Left ventricle myocardium inferior (tissue), 1 donor: ENCODE measurements at places on chromosomes 12 and 14.

GRCh38 chr14:54175298-54175942, 218.8 kb upstream of the BMP4 start:
- no peak for DNase-seq

DNA sequence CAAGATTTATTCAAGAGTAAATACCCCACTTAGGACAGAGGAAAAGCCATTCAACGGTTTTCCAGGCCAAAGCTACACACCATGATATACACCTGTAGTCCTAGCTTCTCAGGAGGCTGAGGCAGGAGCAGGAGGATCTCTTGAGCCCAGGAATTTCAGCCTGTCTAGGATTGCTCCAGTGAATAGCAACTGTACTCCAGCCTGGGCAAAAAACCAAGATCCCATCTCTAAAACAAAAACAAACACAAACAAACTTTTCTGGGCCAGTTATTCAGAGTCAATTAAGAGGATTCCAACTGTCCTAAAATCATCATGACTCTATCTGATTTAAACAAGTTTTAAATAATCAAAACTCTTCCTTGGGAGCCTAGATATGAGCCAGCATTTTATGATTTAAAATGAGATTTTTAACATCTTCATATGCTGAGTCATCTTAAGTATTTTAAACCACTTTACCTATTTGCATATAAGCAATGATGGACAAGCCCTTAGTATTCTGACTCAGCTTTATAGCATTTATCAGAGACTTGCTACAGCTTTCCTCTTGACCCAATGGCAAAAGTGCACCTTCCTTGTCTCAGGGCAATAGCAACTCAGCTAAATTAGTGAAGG, 77.1 kb downstream of the KCNMB4 start:
- DNase-seq: no peak

GRCh38 chr12:76391461-76391860, 43.2 kb upstream of the BBS10 start:
- no peak for DNase-seq

DNA sequence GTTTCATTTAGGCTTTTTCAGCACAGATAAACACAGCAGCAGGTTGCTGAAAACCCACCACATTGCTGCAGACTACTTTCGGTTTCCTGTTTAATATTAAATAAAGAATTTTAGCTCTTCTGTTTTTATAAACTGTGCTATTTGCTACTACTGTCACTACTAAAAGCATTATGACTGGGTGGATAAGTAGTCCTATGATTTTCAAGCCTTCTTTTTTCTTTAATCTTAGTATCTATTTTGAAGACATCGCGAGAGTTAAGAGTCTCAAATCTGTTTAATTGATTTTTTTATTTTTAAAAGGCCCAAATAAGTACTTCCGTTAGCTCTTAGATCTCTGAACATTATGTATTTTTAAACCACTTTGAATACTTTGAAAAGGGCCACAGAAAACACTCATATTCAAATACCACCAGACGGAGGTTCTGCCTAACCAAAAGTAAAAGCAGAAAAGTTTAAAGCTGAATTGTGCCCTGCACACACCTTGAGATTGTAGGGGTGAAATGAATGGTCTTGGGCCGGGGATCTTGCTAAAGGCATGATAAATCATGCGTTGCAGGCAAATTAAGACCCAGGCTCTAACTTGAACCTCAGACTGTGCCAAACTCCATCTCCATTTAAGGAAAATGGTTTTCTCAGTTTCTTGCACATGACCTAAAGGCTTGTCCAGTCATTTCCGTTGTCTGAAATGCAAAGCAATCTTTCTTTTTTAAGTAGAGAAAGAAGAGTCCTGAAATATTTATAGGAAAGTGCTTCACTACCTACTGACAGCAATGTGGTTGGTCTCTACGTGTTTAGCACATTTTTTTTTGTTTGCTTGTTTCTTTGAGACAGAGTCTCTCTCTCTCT, 13.6 kb upstream of the FOXN3 start:
- no peak for DNase-seq

DNA sequence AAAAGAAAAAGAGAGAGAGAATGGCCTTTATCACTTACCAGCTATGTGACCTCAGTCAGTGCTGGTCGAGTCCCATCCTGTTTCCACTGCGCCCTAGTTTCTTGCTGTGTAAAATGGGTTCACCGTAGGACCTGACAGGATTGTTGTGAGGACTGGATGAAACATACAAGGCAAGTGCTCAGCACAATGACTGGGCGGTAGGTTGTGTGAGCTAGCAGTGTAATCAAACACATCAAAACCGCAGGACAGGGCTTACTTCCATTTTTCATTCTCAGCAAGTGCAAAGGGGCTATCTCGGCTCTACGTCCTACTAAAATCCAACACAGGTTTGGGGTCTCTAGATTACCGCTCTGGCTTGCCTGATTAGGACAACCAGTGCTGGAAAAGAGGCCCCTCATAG, 36.4 kb upstream of the ATXN2 start:
- DNase-seq: no peak

- no peak for DNase-seq
These were observed 7.3 kb downstream of the SLC25A47 start for GRCh38 chr14:100330388-100330931.

- DNase-seq: no peak
These were observed 1.4 kb upstream of the RDH11 start for GRCh38 chr14:67697006-67697405.

- DNase-seq: no peak
These were observed 117.9 kb upstream of the SFSWAP start for GRCh38 chr12:131592972-131593371.

DNA sequence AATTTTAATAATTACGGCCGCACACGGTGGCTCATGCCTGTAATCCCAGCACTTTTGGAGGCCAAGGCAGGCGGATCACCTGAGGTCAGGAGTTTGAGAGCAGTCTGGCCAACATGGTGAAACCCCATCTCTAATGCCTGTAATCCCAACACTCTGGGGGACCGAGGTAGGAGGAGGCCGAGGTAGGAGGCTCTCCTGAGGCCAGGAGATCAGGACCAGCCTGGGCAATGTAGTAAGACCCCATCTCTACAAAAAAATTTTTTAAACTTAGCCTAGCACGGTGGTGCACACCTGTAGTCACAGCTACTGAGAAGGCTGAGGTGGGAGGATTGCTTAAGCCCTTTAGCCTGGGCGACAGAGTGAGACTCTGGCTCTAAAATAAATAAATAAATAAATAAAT, 5.6 kb upstream of the CFAP73 start:
- no peak for DNase-seq

- no peak for DNase-seq
These were observed 4.1 kb upstream of the NGB start for GRCh38 chr14:77275041-77275580.

DNA sequence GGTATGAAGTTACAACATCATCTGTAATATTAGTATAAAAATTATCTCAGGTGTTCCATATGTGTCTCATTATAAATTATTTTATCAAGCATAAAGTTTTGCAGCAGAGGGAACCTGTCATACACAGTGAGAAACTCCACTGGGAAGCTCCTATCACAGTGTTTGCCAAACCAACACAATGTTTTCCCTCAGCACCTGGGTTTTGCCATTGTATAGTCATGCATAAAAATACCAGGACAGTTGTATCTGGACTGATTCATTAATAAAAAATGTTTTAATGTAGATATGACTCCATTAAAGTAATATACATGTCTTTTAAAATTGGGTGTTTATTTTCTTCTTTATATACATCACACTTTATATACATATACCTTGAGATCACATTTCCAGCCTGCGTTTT, 56.6 kb downstream of the METTL25 start:
- DNase-seq: no peak

DNA sequence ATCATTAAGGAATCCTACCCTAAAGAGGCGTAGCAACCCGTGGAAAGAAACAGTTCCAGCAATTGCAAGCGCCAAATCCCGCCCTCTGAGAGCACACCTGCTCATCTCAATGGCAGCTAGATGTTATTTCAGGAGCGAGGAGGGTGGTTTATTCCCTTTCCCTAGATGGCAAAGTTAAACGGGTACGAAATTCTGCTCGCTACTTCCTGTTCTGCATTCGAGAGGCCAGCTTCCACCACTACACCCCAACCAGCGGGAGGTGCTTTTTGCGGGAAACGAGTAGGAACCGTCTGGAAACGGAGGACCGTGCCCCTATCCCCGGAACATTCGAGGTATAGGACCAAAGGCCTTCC, 536 bp downstream of the VPS29 start:
- DNase-seq: no peak

DNA sequence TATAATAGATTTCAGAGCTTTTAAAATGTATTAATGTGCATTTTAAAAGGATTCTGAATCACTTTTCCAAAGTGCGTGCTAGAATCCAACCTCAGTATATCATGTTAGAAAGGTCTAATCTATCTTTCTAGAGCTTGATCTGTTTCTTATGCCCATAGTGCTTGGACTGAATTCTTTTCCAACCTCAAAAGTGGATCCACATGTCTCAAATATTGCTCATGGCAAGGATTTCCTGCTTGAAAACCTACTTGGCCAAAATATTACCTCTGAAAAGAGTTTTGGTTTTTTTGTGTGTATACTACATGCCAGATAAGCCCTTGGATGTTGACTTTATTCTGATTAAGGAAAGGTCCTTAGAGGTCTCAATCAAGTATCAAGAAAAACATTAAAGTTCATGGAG, 16.9 kb upstream of the SLC6A15 start:
- no peak for DNase-seq

DNA sequence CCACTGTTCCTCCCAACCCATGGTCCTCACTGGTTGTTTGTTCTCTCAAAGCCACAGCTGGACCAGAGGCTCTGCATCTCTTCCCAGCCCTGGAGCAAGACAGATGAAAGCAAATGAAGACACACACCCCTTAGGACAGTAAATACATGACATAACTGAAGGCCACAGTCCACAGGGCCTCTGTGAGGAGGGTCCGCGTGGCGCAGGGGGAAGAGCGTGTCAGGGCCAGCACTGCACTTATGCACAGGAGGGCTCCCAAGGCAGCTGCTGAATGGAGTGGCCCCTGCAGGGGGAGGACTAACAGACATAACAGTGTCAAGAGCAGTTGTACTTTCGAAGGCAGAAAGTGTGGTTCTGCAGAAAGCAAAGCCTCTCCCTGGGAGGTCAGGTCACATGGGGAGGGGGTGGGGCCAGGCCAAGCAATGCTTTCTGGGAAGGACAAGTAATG, 79.9 kb downstream of the CHGA start:
- DNase-seq: no peak

DNA sequence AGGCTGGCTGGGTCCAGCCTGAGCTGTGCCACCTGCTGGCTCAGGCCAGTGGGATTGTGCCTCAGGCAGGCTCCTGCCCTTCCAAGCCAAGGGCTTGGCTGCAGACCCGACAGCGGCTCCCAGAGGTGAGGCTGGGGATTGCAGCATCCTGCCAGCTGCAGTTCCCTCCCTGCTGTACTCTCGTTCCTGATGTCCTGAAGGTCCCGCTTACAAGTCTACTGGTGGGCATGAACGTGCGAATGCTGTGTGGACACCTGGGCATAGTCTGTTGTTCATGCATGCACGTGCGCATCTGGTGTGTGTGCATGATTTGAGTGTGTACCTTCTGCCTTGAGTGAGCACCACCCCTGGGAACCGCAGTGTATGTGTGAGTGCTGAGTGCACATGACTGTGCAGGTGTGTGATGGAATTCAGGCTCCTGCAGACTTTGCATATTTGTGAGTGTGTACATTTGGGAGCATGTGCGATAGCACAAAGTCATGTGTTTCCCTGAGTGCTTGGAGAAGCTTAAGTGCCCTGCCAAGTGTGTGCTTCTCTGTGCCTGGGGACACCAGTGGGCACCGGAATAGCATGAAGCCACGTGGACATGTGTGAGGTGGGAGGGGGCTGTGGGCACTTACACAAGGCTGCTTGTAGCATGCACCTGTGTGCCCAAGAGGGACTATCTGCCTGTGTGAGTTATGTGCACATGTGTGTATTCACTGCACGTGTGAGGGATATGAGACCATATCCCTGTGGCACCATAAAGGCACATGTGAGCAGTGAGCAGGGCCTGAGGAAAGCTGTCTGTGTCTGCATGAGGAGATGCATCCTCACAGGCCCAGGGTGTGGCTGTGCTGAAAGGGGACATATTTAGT, 19.3 kb upstream of the KRT7 start:
- peak; percentile 70 for DNase-seq

GRCh38 chr12:124441443-124442194, 125.8 kb downstream of the NCOR2 start:
- DNase-seq: no peak

- DNase-seq: peak; percentile 50
These were observed 42.1 kb downstream of the ELK3 start for GRCh38 chr12:96236221-96236822.

GRCh38 chr12:20415028-20415427, 46.7 kb downstream of the PDE3A start:
- DNase-seq: peak; percentile 20

DNA sequence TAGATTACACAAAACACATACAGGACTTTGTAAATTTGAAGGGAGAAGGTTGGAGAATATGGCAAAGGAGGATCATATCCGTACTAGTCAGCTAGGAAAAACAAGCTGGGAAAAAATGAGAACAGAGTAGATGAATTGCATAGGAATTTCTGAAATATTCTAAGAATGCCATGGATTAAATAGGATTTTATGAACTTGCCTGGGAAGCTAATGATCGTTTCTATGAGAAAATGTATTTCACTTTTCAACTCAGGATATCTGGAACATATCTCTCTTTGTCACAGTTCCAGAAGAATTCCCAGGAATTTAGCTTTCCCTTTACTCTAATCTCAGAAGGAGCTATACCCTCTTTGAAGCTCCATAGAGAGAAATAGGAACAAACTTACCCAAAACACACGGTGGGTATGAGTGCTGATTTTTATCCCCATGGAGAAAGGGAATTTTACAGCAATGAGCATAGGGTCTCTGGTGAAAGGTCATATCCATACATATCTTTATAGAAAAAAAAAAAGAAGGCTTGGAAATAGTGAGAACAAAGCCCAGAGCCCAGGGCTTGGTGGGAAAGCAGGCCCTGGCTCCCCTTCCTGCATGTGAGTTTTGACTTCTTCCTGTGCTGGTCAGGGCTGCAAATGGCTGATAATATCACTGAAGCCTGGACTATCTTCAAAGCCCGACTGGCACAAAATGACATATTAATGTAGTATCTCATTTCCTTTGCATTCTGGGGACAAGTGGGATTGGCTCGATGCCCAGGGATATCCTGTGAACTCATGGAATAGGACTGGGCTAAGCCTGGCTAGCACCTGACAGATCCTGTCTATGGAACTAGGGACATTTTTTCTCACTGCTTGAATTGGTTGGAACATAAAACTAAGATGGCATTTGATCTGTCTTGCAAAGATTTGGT, 136.3 kb downstream of the AEBP2 start:
- DNase-seq: peak; percentile 53

GRCh38 chr12:105223352-105223845, 12.6 kb downstream of the APPL2 start:
- DNase-seq: no peak

- no peak for DNase-seq
These were observed 12.8 kb downstream of the STX2 start for GRCh38 chr12:130826151-130826801.

- no peak for DNase-seq
These were observed 66.2 kb upstream of the BEGAIN start for GRCh38 chr14:100653409-100653808.

- no peak for DNase-seq
These were observed 23.6 kb upstream of the USP44 start for GRCh38 chr12:95574799-95575452.
